Fibroblast of upper back skin (primary cell): ENCODE measurements at places on chromosomes 12 and 14.

- no peak for DNase-seq
These were observed 45.5 kb downstream of the PAWR start for GRCh38 chr12:79645235-79645630.

- no peak for DNase-seq
These were observed 55.5 kb downstream of the EMP1 start for GRCh38 chr12:13252024-13252423.

DNA sequence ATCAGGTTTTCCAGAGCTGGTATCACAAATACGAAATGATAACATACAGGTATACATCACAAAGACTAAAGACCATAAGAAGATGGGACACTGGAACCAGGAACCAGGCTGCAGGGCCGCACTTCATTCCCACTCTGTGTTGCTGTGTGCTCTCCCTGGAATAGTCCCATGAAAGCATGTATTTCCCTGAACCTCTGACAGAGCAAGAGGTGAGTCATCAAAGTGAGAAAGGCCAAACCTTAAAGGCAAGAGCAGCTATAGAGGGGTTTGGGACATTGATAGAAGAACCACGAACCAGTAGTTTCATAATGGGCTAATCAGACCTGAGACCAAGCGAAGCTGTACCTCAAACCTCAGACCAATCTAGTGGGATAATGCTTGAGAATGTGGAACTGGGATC is 283.0 kb upstream of the PRKD1 start:
- DNase-seq: peak; percentile 66

GRCh38 chr14:99595034-99595433 is 9.0 kb downstream of the CCDC85C start:
- no peak for DNase-seq

GRCh38 chr12:110234331-110234751 is 46.7 kb upstream of the ATP2A2 start:
- DNase-seq: no peak

- peak; percentile 40 for DNase-seq
These were observed 212.8 kb upstream of the KITLG start for GRCh38 chr12:88793096-88793495.
